ENCODE measurements at places on chromosomes 11 and 22. TPM values are rescaled to one million over a fixed set of nuclear protein-coding genes. Genes with fewer than 3 reads are reported as not detected.

TTLL1 gene
- 16.1 TPM for total RNA-seq

APOA4 gene
- not detected for total RNA-seq

PGA4 gene
- total RNA-seq: not detected

LIN7C gene
- total RNA-seq: 40.9 TPM

POU2AF2 gene
- total RNA-seq: not detected

GLB1L2 gene
- 0.54 TPM for total RNA-seq

SMC1B gene
- under 0.01 TPM for total RNA-seq

KRTAP5-11 gene
- total RNA-seq: not detected

MRPL23 gene
- 91.0 TPM for total RNA-seq
